GM20000 (cell line): ENCODE measurements at places on chromosomes 12 and 14.

DNA sequence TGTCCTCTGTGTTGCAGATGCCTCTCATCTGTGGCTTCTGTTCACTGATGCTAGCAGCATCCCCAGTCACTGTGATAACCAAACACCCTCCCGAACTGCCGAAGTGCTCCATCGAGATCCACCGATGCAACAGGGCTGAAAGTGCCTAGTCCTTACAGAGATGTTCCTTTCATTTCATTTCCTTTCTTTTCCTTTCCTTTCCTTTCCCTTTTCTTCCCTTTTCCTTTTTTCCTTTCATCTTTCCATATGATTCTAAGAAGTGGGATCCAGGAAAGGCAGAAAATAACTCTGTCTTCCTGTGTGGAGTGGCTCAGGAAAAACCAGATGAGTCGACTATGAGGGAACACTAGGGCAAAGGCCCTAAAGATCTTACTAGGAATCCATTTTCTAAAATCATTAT, 26.7 kb downstream of the FGF6 start:
- no peak for DNase-seq

DNA sequence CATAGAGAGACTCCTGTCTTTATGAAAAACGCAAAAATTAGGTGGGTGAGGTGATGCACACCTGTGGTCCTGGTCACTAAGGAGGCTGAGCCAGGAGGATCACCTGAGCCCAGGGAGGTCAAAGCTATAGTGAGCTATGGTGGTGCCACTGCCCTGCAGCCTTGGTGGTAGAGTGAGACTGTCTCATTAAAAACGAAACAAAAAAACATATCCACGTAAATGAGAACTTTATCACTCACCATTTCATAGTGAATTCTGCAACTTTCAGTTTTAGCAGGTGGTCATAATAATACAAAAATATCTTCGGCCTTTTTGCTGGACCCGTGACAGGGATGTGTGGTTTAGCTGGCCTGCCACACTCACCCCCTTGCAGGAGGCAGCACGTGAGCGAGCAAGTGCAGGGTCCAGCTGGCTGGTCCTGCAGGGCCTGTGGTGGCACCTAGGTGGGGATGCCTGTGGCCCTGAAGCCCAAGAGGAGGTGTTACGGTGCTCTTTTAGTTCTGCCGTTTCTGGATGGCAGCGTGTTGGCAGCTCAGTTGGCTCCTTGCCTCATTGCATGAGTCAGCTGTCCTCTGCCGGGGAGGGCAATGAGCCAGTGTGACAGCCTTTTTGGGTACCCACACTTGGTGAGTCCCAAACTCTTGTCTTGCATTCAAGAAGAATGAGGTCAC, 1330.7 kb upstream of the TMEM132C start:
- DNase-seq: no peak

DNA sequence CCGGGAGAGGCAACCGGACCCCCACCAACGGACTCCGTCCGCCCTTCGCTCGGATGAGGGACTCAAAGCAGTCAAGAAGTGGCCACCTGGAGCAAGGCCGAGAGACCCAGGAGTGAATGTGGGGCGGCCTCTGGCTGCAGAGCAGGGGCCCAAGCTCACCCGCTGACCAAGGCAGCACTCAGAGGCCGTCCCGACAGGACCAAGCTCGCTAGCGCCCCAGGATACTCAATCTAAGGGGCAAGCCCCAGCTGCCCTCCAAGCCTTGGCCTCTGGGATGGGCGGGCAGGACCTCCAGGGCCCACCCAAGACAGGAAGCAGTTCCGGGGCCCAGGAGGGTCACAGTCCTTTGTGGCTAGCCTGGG, 936 bp downstream of the AKT1 start:
- DNase-seq: peak; percentile 72

GRCh38 chr12:24705741-24706358, 243.1 kb downstream of the BCAT1 start:
- DNase-seq: peak; percentile 66

GRCh38 chr14:66117600-66117999, 368.6 kb upstream of the CCDC196 start:
- DNase-seq: no peak

DNA sequence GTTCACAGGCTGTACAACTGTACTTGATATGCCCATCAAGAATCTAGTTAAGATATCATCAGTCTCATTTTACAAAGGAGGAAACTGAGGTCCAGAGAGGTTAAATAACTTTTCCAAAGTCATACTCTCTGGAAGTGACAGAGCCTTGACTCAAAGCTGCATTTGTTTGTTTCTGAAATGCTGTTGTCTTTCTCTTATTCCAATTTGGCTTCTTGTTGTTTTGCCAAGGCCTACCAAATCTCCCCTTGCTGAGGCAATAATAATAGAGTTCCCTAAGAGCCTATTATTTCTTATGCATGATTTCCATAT, 79.8 kb upstream of the C12orf71 start:
- DNase-seq: no peak

GRCh38 chr14:100900837-100901390, 2.6 kb downstream of the RTL1 start:
- DNase-seq: no peak

DNA sequence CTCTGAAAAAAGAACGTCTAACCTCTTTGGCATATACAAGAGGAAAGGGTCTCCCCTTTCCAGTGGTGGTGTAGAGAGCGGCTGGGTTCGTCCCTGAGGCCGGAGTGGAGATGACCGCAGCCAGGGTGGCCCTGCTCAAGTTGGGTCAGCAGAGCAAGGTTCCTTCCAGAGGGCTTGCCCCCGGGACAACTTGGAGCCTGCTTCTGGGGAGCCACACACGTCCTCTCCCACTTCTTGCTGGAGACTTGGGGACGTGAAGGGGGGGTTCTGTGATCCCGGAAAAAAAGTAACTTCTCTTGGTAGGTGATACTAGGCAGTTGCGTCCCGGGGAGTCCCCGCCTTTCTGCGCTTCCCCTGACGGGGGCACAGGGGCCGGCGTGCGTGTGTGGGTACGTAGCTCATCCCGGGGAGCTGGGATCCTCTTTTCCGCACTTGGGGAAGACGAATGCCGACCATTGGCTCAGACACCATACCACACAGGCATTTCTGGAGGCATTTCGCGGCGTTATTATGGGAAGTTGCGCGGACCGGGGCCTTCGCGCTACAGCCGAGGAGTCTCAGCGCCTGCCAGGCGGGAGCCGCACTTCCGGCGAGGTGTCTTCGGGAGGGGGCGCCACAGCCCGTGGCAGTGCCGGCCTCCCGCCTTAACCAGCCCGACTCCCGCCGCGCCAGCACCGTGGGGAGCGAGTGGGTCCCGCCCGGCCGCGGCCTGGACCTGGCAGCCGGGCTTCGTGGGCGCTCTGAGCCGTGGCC, 14.8 kb upstream of the PAX9 start:
- DNase-seq: no peak

GRCh38 chr12:5884866-5885265, 60.2 kb downstream of the ANO2 start:
- DNase-seq: no peak

DNA sequence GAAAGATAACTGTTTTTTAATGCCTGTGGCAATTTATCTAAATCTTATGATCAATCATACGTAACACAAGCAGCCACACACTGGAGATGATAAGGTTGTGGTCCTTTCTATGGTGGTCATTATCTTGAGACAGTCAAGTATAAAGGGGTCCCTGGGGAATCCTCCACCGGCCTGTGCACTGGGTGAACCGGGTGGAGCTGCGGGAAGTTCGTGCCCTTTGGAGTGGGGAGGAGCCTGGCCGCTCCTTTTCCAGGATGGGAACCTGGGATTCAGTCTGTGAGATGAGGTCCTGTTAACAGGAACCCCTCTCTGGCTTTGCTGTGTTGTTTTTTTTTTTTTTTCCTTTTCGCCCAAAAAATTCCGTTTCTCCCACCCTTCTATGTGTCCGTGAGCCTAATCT, 167.5 kb upstream of the RPL10L start:
- no peak for DNase-seq

DNA sequence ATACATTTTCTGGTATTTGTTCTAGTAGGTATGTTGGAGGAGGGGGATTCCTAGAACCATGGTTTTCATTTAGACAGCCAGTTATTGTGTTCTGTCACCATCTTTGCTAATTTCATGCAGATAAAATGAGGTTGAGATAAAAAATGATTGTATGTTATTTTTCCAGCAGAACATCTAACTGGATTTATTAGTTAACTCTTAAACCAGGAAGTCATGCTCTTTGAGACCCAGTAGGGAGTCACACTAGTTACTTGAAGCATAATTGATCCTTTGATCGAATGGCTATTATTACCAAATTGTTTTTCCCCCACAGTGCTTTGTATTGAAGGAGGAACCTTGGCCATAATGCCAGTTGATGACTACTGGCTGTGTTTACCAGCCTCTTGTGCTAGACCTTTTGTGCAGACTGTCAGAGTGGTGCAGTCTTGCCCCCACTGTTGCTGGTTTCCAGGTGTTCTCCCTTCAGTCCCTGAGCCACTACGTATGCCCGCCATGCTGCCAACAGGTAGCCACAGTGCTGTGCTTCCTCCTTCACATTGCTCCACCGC, 6.0 kb downstream of the EID3 start:
- no peak for DNase-seq

GRCh38 chr14:89748004-89748403, 206.5 kb downstream of the EFCAB11 start:
- DNase-seq: no peak

GRCh38 chr14:85865701-85866100, 335.8 kb downstream of the FLRT2 start:
- DNase-seq: no peak

GRCh38 chr12:103852498-103852997, 11.5 kb upstream of the NT5DC3 start:
- no peak for DNase-seq

GRCh38 chr14:67569011-67569650, 30.9 kb downstream of the PIGH start:
- DNase-seq: no peak

DNA sequence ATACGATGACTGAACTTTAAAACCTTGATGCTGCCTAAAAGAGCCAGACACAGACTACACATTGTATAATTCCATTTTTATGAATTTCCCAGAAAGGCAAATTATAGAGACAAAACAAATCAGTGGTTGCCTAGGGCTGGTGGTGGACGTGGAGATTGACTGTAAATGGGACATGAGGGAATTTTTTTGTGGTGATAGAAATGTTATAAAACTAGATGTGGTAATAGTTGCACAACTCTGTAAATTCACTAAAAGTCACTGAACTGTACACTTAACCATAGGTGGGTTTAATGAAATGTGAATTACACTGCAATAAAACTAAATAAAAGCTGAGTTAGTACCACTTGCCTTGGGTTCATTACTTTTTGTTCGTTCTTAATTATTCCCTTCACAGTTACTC, 72.1 kb downstream of the PLEKHA5 start:
- DNase-seq: no peak

DNA sequence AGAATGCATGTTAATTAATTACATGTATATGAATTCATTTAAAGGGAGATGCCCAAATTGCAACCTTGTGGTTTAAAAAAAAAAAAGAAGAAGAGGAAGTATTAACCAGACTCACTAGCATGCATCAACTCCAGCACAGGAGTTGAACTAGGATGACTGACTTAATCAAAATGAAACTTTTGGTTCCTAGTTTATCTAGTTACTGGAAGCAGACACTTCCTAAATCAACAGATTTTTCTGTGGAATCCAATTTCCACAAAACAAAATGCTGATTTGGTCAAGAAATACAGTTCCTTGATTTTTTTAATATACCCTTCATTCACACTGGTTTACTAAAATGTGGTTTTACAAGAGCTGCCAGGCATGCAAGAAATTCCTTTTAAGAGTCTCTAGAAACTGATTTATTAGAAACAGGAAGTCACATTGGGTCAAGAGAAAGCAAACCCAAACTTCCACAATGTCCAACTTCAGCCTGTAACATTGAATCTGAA, 41.6 kb downstream of the ITPR2 start:
- DNase-seq: no peak

DNA sequence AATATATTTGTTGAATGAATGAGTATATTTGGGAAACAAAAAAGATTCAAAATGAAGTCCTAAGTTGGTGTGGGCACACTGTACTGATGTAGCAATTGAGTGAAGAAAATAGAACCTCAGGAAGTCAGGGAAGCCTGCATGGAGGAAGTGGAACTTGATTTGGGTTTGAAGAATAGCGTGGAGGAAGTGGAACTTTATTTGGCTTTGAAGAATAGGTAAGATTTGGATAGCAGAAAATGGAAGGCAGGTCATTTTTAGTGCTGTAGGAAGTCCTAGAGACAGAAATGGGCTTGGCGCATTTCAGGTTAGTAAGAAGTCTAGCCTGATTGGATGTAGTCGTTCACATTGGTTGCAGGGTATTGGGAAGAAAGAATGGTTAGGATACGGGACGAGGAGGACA, 5.4 kb downstream of the C12orf75 start:
- no peak for DNase-seq

GRCh38 chr12:69074556-69075349, 141.8 kb upstream of the CPM start:
- no peak for DNase-seq

DNA sequence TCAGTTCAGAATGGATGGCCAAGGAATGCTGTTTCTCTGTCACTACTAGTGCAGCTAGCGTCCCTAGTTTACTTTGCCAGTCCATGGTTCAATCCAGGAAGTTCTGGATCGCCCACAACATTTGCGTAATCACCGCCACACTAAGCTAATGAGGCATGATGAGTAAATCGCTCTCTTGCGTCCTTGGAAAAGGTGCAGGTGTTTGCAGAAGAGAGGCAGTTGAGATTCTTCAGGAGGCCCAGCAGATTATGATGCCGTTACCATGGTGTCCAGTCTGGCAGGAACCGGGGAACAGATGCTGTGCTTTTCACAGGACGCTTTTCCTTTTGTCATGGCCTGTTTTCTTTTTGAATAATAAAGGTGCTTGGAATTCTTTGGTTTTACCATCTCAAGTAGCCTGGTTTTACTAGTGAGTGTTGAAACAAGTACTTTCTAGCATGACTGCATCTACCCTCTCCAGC, 9.0 kb downstream of the TPH2 start:
- DNase-seq: no peak

- no peak for DNase-seq
These were observed 15.8 kb upstream of the HNF1A start for GRCh38 chr12:120962532-120963020.

DNA sequence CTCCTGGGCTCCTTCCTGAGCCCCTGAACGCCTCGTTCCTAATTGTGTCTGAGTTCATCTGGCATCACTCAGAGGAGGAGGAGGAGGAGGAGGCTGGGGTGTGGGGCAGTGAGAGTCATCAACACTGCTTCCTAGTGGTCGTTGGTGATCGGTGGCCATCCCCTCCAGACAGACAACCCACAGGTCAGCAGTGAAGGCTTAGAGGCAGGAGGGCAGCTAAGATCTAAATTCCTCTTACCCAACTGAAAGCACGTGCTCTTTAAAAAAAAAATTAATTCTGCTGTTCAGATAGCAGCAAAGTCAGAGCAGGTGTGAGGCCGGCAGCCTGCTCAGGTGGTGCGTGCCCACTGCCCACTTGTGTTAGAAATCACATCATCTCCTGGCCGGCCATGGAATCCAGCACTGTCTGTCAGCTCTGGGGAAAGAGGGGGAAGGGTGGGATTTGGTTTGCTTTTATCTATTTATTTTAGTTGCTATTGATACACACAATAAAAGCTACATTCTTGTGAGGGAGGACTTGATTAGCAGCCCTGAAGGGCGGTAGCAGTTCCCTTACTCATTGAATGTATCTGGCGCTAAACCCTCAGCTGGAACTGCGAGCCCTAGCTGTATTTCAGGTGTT, 46.6 kb downstream of the PPP2R5C start:
- no peak for DNase-seq

- no peak for DNase-seq
These were observed 150.3 kb upstream of the PTPRQ start for GRCh38 chr12:80293759-80294158.

GRCh38 chr12:2544230-2544629, 250.5 kb upstream of the FKBP4 start:
- no peak for DNase-seq
